ENCODE measurements at places on chromosomes 11 and 22. TPM values are rescaled to one million over a fixed set of nuclear protein-coding genes. Genes with fewer than 3 reads are reported as not detected.

The GAS2 gene
- 1.3 TPM for total RNA-seq

DNA sequence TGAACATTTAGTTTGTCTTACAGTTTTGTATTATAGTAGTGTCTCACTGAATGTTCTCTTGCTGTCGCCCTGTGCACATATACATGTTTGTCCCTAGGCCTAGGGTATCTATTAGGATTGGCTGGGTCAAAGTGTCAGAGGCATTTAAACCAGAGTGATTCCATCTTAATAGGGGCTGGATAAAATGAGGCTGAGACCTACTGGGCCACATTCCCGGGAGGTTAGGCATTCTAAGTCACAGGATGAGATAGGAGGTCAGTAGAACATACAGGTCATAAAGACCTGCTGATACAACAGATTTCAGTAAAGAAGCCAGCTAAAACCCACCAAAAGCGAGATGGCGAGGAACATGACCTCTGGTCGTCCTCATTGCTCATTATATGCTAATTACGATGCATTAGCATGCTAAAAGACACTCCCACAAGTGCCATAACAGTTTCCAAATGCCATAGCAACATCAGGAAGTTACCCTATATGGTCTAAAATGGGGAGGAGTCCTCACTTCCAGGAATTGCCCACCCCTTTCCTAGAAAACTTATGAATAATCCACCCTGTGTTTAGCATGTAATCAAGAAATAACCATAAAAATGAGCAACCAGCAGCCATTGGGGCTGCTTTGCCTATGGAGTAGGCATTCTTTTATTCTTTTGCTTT is 82.6 kb downstream of the LDLRAD3 start:
- no peak for DNase-seq

GRCh38 chr11:130219148-130219547 is 59.6 kb downstream of the ST14 start:
- no peak for DNase-seq

GRCh38 chr11:12329169-12329568 is 48.2 kb upstream of the PARVA start:
- DNase-seq: no peak

GRCh38 chr11:64165481-64165841 is 452 bp downstream of the MACROD1 start:
- no peak for DNase-seq

All from activated CD4-positive, alpha-beta T cell treated with anti-CD3 and anti-CD28 coated beads, Interleukin-2, amount 10 ng/mL, durations not matched to agents 7 days and 5 days (primary cell).